ENCODE measurements at places on chromosomes 12 and 14. TPM values are rescaled to one million over a fixed set of nuclear protein-coding genes. Genes with fewer than 3 reads are reported as not detected.

DNA sequence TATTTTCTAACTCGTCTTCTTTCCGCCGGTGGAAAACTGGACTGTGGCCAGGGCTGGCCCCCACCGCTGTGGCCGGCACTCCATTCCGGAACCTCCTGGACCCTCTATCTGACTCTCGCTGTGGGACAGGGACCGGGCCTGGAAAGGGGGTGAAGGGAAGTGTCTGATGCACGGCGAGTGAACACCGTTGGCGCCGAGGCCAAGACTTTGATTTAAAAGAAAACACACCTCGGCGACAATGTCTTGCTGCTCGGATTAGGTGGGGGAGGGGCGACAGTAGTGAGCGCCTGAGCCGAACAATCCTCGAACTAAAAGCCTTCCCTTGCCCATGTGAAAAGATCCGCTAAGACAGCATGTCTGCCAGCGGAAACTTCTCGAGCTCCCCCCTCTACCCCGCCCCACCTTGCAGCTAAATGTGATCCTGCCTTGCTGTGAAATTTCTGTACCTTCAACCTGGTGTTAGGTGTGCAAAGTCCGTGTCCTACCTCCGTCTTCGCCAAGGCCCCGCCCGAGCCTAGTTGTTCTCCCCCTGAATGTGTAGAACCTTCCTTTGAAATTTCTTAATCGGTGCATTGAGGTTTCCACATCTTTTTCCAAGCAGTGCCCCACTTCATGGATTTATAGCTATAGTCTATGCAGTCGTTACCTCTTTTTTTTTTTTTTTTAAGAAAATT lies 862 bp upstream of the HOTAIR start:
- DNase-seq = no peak

GRCh38 chr14:75274899-75275569 lies 3.6 kb upstream of the FOS start:
- DNase-seq = no peak

Gene DBX2
- 0.07 TPM for total RNA-seq

DNA sequence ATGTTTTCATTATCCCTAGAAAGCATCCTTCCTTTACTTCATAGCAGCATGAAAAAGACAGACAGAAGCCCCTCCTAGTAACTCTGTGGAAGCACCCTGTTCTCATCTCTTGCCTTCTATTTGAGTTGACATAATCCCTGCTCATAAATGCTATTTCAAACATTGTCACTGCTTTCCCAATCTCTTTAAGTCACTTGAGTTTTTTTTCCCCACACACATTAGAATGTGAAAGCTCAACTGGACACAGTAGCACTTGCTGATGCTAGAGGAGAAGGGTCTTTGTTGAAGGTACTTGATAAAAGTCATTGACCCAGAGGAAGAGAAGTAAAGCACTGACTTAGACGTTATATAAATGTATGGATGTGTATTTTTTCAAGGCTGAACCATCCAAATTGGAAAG lies 3.0 kb downstream of the E2F7 start:
- DNase-seq = no peak

- DNase-seq = no peak
Measured at GRCh38 chr14:53043027-53043581, 92.3 kb upstream of the FERMT2 start.

DNA sequence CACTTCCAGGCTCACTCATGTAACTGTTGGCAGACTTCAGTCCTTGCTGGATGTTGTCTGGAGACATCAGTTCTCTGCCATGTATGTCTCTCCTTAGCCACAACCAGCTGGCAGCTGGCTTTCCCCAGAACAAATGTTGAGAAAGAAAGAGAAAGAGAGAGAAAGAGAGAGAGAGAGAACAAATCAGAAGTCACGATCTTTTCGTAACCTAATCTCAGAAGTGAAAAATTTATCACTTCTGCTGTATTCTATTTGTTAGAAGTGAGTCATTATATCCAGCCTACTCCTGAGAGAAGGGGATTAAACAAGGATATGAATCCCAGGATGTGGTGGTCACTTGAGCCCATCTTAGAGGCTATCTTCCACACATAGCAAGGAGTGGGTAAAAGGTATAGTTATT lies 101.2 kb downstream of the BTG1 start:
- DNase-seq = no peak

GRCh38 chr14:53278602-53279506 lies 125.7 kb upstream of the DDHD1 start:
- DNase-seq = no peak

Gene FKBP4
- 42.0 TPM for total RNA-seq

Gene KRT75
- total RNA-seq = not detected

Gene RPGRIP1
- total RNA-seq = 0.75 TPM

Gene STK38L
- total RNA-seq = 114 TPM

GRCh38 chr12:45893240-45893639 lies 97.1 kb downstream of the SCAF11 start:
- no peak for DNase-seq

DNA sequence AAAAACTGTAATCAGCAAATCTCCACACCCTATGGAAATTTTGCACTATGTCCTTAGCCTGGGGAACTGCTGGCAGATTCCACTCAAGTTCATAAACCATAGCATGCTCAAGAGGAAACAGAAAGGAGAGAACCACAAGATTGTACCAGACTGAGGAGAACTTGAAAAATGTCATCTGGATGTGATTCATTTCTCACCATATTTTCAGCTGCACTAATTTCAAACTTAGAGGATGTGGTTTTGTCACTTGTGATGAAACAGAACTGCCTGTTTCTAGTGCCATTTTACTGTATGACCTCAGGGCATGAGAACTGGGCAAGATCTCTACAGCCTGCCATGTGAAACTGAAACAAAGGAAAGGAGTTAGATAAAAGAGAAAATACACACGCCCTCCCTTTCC lies 1493.1 kb upstream of the FLRT2 start:
- DNase-seq = no peak

Gene CDC42BPB
- 64.2 TPM for total RNA-seq

DNA sequence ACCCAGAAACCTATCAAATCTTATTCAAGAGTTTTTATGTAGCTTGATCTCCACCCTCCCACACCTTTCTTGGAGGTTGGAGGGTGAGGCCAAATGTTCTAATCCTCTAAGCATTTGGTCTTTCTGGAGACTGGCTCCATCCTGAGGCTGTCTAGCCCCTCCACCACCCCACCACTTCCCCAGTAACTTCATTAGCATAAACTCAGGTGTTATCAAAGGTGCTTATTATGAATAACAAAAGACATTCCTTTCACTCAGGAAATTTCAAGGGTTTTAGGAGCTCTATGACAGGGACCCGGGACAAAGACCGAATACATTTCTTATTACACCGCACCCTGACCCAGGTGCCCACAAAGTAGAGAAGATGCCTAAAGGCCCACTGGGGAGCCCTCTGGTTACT lies 2.8 kb upstream of the TMEM229B start:
- no peak for DNase-seq

- no peak for DNase-seq
Measured at GRCh38 chr14:105525861-105526775, at the start of gene TMEM121. TSS of gene TMEM121 (plus strand) at chr14:105526583. CDS start at chr14:105528835, 2,252 bp downstream.

- no peak for DNase-seq
Measured at GRCh38 chr14:105204931-105205672, 24.0 kb upstream of the NUDT14 start.

DNA sequence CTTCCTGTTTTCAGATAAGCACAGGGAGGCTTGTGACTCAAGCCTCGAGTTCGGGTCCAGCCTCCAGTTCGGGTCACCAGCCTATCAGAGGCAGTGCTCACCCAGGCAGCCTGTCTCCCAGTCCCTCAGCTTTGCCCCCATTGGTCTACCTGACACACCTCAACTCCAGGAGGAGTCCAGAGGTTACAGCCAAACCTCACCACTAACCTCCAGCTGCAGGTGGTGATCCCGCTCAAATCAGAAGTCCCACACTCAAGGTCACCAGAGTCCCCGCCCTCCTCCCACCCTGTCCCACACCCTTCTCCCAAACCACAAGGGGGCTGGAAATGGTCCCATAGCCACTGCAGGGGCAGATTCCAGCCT lies 42.1 kb downstream of the KDM2B start:
- no peak for DNase-seq

DNA sequence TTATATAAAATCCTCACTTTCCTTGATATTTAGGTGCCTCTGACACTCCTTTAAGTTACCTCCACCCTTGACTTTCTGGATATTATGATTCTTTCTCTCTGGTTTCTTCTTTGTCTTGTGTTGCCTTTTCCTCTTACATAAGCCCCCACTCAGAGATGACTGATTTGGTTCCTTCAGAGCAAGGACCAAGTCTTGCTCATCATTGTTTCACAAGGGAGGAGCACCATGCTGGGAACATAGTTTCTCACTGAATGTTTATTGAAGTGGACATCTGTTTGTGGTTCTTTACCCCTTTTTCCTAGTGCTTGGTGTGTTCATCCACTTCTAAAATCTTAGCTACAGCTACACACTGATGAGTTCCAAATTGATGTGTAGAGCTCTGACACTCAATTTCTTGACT lies 161.3 kb upstream of the PTPRQ start:
- no peak for DNase-seq

DNA sequence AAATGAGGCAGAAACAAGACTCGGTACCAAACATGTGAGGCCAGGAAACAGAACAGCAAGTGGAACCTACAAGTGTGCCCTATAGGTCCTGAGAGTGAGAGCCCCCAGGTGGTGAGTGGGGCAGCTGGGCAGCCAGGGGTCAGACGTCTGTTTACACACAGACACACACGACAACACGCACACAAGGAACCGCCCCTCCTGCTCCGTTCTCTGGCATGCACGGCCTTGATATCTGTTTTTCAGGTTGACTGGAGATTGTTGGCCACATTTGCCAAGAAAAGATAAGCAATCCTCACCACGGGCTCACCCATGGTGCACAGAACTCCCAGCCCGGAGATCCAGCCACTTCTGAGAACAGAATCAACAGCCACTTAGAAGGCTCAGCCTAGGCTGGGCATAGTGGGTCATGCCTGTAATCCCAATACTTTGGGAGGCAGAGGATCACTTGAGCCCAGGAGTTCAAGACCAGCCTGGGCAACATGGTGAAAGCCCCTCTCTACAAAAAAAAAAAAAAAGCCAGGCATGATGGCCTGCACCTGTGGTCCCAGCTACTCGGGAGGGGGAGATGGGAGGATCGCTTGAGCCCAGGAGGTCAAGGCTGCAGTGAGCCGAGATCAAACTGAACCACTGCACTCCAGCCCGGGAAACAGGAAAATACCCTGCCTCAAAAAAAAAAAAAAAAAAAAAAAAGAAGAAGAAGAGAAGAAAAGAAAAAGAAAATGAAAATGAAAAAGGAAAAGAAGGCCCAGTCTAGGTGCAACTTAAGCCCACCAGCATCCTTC lies 19.4 kb upstream of the EIF5 start:
- DNase-seq = no peak

Gene PRR4
- 1.6 TPM for total RNA-seq

- no peak for DNase-seq
Measured at GRCh38 chr12:119299130-119299529, 35.4 kb upstream of the CCDC60 start.

- DNase-seq = no peak
Measured at GRCh38 chr12:111440631-111441030, 34.9 kb downstream of the SH2B3 start.

Gene KLRC2
- total RNA-seq = not detected

Measured in heart right ventricle (tissue), 16 donors.